Mammary epithelial cell (primary cell): ENCODE measurements at places on chromosomes 7 and 10.

DNA sequence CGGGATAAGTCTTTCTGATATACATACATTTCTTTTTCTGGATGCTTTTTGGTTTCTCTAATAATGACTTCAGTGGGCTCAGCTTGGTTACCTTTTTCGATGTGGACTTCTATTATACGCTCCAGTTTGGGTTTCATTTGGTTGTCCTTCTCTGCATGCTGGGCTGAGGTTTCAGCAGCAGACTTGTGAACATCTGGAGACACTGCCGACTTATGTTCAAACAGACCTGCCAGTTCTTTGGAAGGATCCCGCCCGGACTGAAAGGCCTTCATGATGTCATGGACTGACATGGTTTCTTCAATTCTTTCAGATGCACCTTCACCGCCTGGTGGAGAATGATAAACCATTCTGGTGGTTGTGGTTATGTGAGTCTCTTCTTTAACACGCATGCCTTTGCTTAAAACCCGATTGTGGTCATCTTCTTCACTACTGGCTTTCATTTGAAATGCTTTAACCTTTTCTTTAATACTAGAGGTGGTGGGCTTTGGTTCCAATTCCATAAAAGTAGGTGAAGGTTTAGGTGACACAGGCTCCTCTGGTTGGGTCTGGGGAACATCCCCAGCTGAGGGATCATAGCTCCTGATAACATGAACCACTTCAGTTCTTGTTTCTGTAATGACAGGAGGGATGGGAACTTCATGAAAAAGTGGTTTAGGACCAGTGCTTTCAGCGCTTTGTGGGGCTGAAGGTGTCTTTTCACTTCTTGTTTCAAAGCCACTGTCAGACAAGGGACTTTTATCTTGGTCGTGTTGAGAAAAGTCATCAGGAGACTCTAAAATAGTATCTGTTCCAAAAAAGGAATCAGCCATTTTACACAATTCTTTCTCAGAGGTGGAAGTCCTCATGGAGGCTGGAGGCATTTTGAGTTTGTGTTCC is 167.7 kb upstream of the CCDC6 start:
- DNase-seq, result no peak

- no peak for DNase-seq
Measured at GRCh38 chr7:26101361-26102151, 50.4 kb upstream of the NFE2L3 start.

- no peak for DNase-seq
Measured at GRCh38 chr7:154598864-154599263, 404.1 kb downstream of the PAXIP1 start.

- DNase-seq, result no peak
Measured at GRCh38 chr10:120715171-120715570, 136.0 kb upstream of the WDR11 start.

DNA sequence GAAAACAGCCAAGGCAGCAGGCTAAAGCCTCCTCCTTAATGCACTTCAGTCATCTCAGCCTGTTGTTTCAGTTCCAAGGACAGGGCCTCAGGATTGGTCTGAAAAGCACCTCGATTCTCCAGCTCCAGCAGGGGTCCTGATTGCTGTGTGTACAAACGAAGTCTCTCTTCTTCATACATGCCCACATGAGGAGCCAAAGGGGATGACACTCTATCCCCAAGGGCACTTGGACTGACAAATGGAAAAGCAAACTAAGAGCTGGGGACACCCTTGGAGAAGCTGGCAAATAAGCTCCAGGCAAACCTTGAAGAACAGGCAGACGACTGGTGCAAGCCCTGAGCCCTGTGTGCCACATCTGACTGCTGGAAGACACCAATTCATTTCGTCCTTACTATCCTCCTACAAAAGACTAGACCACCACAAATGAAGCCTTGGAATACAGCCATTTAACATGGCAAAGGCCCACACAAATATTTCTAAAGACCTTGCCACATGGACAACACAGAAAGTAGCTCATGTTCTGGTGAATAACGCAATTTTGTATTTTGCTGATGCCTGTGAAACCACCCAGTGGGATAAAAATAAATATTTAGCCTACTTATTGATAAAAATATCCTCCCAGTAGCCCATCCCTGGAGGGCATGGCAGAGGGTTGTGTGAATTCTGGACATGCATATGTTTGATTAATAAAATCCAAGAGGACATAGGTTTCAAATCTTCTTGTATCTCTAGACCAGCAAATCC is 61.9 kb downstream of the PARD3 start:
- no peak for DNase-seq

- peak; percentile 6 for DNase-seq
Measured at GRCh38 chr10:6473901-6474370, 106.1 kb downstream of the PRKCQ start.

- DNase-seq, result peak; percentile 71
Measured at GRCh38 chr7:96330193-96330592, 8.3 kb upstream of the SLC25A13 start.

DNA sequence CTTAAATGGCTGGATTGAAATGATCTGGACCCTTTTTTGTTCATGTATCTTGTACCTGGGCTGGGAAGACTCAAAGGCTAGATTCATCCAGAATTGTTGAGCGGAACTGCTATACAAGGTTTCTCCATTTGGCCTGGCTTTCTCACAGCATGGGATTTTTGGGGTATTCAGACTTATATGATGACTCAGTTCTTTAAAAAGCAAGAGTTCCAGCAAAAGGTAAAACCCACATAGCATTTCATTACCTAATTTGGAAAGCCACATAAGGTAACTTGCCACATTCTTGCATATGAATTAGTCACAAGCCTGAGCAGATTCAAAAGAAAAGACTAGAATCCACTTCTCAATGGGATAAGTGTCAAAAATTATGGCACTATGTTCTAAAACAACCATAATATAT is 137.4 kb downstream of the HGF start:
- peak; percentile 75 for DNase-seq

GRCh38 chr7:2864204-2864985 is 20.3 kb upstream of the GNA12 start:
- DNase-seq, result peak; percentile 43

DNA sequence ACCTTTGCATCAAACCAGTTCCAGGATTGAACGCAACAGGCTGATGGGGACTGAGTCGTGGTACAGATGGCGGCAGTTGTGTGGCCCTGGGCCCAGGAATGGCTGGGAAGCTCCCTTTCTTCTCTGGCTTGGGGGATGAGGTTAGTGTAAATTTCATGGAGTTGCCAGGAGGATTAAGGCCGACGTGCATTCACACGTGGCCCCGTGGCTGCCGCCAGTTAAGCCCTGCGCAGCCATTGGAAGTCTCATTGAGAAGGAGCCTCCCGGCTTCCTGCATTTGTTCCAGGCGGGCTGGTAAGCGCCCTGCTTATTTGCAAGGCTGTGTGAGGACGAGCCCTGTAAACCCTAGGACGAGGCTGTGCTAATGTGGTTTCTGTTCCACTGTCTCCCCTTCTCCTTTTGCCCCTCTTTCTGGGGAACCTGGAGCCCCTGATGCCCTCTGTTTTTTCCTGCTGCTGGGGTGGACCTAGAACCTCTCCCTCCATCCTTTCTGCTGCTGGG is 174.7 kb upstream of the TNRC18 start:
- no peak for DNase-seq

DNA sequence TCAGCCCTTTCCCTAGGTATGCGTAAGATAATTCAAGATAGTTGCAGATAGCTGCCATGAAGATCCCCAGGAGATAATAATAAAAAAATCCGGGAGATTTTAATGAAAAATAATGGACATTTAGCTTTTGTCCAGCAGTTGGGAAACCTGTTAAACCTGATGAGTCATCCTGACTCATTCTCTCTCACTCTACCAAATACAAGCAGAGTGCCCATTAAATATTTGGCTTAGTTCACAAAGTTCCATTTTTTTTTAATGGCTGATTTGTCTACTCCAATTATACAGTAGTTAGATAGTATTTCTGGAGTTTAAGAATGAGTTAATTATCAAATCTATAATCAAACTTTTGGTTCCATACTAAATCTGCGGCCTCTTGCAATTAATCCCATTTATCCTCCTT is 2.1 kb upstream of the SHTN1 start:
- DNase-seq, result peak; percentile 80

DNA sequence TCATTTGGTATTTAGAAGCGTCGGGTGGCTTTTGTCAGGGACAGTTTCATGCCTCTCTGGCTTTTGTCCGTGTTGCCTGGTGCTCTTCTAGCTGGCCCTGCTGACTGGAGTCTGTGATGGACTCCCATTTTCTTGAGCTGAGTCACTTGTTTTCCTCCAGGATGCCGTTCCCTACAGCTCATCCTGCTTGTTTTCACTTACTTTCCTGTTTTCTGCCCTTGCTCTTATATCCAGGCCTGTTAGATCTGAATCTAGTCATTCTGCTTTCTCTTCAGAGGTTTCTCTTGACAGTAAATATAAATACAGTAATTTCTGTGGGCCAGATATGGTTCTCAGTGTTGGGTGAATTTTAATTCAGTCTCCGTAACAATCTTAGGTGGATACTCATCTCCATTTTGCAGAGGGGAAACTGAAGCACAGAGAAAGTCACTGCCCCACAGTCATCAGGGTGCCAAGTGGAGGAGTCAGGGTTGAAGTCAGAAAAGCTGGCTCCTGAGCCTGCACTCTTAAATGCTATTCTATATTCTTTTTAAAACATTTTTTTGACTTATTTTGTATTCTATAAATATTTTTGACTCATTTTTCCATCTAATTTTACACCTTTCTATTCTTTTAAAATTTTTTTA is 85.4 kb downstream of the CCNY start:
- DNase-seq, result peak; percentile 82

DNA sequence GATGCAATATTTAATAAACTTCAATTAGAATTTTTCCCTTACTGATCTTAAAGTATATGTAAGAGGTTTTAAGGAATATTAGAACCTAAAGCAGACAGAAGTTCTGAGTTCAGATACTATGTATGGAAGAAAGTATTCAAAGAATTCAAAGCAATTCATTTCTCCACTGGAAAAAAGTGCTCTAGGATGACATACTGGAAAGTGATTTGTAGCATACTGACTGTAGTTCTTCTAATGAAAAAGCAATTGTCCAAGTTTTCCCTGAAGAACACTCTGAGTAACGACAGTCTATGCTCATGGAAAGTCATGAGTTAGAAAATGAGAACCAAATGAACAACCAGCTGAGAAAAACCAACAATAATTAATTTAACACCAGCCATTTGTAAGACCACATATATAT is 180.8 kb upstream of the SLC26A5 start:
- DNase-seq, result no peak
